ENCODE measurements at places on chromosomes 11 and 22.

DNA sequence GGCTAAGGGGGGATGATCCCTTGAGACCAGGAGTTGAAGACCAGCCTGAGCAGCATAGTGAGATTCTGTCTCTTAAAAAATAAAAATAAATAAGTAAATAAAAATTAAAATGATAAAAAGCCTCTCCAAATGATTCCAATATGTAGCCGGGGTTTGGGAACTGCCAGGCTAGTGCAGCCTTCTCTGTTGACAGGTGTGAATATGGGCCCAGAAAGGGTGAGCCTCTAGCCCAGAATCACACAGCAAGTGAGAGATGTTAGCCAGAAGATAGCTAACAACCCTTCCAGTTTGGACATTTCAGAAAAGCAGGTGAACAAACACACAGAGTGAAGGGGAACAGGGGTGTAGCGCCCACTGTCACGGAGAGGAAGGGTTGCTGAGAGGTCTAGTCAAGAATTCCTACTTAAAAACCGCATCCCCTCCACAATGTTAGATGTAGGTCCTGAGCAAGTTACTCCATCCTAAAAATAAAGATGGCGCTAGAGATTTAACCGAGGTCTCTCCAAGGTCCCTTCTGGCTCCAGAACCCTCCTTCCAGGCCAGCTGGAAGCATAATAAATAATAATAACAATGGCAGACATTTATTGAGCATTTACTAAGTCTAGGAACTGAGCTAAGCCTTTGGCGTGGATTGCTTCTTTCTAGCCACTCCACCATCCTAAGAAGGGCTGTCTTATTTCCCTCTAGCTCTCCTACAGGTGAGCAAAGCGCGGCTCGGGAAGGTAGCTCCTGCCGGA, 51.6 kb downstream of the CYTH4 start:
- DNase-seq: no peak

DNA sequence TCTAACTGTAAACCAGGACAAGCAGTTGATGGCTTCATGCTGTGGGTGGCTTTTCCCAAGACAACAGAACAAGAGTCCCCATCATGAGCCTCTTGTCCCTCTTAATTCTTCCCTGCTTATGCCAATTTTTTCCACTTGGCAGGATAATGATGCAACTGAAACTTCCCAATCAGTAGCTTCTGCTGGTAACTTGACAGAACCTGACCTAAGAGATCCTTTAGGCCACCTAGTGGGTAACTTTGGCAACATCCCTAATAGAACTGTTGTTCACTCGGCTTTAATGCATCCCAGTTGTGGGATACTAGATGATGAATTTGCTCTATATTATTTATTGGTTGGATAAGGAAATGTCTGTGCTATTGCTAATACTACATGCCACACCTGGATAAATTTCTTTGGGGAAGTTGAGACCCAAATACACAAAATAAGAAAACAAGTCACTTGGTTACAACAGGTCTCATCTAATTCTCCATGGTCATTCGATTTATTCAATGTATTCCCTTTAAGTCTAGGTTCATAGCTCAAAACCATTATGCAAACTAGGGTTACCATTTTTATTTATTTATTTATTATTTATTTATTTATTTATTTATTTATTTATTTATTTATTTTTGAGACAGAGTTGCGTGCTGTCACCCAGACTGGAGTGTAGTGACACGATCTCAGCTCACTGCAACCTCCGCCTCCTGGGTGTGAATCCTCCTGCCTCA, 41.4 kb upstream of the NFAM1 start:
- peak; percentile 56 for DNase-seq

DNA sequence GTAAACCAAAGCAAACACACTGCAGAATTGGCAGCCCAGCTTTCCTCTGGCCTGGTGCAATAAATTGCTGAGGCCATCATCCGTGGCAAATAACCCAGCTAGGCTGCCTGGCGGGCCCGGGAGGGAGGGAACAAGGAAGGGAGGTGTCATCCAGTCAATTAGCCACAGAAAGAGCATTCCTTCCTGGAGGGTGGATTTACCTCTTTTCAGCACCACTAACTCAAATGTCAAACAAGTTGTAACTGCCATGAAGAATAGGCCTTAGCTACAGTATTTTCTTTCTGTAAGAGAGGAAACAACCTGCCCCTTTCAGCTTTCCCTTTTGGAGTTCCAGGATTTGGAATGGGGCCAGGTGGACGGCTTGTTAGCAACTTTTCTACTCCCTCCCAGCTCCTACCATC, 163.8 kb upstream of the BDNF start:
- DNase-seq: peak; percentile 89

- no peak for DNase-seq
Measured at GRCh38 chr22:40627612-40628011, 8.9 kb downstream of the MRTFA start.

GRCh38 chr11:3223932-3224381, 5.3 kb upstream of the MRGPRG start:
- DNase-seq: no peak

GRCh38 chr11:69215784-69216415, 60.2 kb downstream of the SMIM38 start:
- no peak for DNase-seq

DNA sequence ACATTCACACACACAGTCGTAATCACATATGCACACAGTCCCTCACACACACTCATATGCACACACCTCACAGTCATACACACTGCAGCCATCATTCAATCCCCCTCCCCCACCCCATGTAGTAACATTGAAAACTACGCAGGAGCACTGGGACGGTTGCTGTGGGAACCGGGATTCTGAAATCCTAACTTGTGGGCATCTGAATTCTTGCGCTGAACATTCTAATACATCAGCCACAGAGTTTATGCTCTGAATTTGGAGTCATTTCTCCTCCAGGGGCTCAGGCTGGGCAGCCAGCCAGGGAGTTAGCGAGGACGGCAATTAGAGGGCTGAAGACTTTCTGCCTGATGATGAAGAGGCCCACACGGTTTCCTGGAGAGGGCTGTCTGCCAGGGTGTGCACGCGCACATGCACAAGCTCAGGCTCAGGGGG, 32.7 kb downstream of the CD6 start:
- DNase-seq: no peak

All from kidney glomerular epithelial cell (primary cell).